ENCODE measurements at places on chromosomes 7 and 10. TPM values are rescaled to one million over a fixed set of nuclear protein-coding genes. Genes with fewer than 3 reads are reported as not detected.

The COX19 gene
- total RNA-seq = 11.7 TPM

The ANXA7 gene
- 78.0 TPM for total RNA-seq

The TMEM273 gene
- total RNA-seq = 5.5 TPM

The WBP1L gene
- total RNA-seq = 56.6 TPM

Data from metanephros (tissue), 2 donors.